Tibial artery (tissue), 4 donors: ENCODE measurements at places on chromosomes 12 and 14.
A peak's percentile ranks its signal among the peaks of the same experiment; 100 is the strongest.

GRCh38 chr12:65699251-65699650 lies 125.0 kb upstream of the HMGA2 start:
- no peak for DNase-seq

GRCh38 chr14:94050231-94050880 lies 24.2 kb downstream of the OTUB2 start:
- DNase-seq = peak; percentile 63

DNA sequence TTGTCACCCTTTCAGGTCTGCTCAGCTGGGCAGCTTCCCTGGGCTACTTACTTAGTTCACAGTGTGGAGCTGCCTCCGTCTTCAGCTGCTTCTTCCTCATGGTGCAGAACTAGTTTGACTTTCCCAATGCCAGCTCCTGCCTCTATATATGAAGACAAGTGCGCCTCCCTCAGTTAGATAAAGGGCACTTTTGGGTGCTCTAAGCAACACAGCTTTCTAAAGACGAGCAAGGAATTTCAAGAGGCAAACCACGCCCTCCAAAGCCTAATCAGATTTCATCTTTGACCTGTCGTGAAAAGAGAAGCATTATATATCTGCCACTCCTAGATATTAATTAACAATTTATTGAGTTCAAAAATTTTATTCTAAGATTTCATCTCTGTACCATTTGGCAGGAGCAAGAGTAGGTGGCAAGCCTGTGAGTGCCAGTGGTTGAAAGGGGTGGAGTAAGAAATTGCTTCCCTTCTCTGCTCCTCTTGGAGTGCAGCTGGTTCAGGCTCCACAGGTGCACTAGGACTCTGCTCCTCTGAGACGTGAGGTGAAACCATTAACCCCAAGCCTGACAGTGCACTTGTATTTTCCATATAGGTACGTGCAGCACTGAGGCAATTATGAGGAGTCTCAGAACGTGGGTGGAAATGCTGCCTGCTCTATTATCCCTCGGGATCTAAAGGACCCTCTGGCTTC lies 2.1 kb upstream of the SLC11A2 start:
- DNase-seq = peak; percentile 29

GRCh38 chr12:62899568-62900390 lies 35.2 kb downstream of the PPM1H start:
- DNase-seq = no peak

DNA sequence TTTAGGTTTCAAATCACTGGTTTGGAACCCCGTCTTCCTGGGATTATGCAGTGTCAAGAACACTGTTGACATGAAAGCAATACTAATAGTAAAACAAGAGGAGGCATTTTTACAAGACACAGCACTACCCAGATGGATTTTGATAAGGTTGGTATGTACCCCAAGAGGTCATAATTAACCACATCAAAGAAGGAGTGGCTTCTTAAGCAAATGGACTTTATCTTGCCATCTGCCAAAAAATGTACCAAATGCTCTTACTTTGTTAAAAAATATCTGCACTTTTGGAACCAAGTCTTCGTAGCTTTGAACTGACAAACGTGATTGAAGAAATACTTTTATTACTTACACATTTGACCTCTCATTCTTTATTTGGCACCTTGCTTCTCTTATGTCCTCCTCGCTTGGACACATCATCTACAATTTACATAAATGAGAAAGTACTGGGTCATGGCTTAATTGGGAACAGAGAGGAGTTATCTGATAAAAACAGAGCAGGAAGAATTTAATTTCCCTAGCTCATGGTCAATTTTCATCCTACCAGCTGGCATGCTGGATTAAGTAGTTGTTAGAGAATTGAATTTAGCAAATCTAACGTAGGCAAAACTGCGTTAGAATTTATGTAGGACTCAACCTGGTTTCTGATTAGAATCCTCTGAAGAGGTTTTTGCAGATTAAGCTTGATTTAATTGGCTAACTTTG lies 54.5 kb upstream of the PRICKLE1 start:
- DNase-seq = no peak

DNA sequence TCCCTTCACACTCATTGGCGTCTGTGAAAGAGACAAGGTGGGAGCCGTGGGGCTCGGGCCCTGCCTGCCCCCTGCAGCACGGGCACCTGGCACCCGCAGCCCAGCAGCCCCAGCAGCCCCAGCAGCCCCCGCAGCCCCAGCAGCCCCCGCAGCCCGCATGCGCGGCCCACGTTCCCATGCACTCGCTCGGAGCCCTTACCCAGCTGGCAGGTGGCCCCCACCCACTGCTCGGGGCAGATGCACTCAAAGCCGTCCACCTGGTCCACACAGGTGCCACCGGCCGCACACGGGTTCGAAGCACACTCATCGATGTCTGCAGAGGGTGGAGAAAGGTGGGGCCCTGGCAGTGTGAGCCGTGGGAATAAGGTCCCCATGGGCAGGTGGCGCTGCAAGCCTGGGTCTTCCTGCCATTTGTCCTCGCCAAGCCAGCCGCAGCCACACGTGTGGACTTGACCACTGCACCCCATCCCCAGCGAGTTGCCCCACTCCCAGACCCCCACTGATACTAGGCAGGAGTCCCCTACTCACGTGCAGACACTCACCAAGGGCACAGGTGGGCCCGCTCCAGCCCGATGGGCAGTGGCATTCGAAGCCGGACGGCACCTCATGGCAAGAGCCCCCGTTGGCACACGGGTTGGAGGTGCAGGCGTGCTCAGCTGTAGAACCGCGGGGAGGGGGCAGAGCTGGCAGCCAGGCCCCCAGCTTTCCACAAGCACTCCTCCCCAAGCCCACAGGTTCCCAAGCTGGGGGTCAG lies 17.3 kb downstream of the JAG2 start:
- DNase-seq = no peak

DNA sequence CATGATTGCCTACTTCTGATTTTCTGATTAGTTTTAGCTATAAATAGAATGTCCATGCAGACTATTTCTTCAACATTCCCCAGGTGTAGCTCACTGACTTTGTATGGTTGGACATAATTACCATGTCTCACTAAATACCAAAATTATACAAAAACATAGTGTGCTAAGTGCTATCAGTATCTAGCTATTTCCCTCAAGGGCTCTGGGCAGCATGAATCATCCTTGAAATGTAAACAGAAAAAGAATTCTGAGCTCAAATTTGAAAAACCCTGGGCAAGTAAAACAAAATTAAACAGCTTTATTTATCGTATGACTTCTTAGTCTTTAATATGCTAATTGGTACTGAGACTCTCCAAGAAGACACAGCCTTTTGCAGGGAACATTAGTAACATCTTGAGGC lies 82.9 kb downstream of the SPATA7 start:
- DNase-seq = no peak

DNA sequence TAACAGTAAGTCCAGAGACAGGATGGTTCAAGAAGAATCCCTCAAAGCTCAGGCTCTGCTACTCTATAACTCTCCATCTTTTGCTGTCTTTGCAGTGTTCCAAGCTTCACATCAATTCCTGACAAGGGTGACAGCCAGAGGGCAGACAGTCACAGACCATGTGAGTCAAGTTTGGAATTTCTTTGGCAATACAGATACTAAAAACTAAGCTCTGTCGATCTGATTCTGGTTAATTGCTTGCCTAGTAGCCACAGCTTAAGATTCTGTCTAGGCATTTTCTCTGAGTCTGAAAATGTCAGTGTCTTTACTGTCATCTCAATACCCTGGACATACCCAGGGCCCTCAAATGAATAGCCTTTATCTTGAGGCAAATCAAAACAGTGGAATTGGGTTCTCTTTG lies 153.7 kb downstream of the CEP128 start:
- DNase-seq = no peak

DNA sequence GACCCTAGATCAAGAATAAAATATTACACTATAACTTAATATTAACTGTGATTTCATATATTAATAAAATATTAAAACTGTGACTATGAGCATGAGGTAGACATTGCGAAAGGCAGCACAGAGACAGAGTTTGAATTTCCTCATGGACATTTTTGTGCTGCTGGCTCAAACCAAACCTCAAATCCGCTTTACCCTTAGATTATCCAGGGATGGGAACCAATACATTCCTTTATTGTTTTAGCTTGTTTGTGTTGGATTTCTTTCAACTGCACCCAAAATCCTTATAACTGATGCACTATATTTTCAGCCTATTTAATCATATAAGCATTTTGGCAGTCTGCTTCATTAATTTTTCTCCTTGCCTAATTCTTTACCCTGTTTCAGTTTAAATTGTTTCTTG lies 436.7 kb downstream of the ATP23 start:
- no peak for DNase-seq
